HTR-8/SVneo (cell line): ENCODE measurements at places on chromosomes 7 and 10.

DNA sequence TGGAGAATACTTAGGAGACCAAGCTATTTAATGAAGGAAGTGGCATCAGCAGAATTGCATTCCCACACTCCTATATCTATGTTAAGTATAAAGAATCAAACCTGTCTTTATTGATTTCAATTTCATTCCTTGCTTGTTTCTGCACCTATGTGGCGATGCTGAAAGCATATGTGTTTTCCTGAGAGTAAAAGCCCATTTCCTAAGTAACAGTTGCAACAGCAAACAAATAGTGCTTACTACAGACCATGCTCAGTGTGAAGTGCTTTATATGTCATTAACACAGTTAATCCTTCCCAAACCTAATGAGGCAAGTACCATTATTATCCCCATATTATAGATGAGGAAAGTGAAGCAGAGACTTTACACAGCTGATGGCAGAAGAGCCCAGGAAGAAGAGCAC is 552.1 kb downstream of the PARD3 start:
- DNase-seq: no peak

DNA sequence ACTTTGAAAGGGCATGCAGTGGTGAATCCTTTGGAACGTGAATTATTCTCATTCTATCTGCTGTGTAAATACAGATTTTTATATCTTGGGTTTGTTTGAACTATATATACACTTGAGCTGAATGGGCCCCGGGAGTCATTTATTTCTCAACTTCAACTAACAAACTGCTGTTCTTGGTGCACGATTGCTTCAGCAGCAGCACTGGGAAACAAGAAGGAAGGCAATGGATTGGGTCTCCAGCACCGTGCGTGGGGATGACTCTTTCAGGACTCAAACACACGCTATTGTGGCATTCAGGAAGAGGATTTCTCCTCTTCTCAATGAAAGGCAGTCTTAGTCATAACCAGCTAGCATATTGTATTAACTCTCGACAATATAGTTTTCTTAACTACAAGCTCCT is 226.0 kb upstream of the NFE2L3 start:
- no peak for DNase-seq

GRCh38 chr7:46230990-46231305 is 309.9 kb upstream of the IGFBP3 start:
- no peak for DNase-seq

GRCh38 chr10:13661256-13661655 is 74.5 kb downstream of the PRPF18 start:
- no peak for DNase-seq

- no peak for DNase-seq
Observed at GRCh38 chr10:111007486-111007885, 69.3 kb upstream of the ADRA2A start.

GRCh38 chr7:90777465-90777864 is 181.3 kb downstream of the CDK14 start:
- DNase-seq: no peak

- no peak for DNase-seq
Observed at GRCh38 chr7:139673230-139673629, 104.6 kb downstream of the HIPK2 start.

GRCh38 chr10:46539596-46540411 is 16.7 kb downstream of the GPRIN2 start:
- DNase-seq: peak; percentile 77

- DNase-seq: no peak
Observed at GRCh38 chr7:140568021-140568813, 72.4 kb downstream of the DENND2A start.

DNA sequence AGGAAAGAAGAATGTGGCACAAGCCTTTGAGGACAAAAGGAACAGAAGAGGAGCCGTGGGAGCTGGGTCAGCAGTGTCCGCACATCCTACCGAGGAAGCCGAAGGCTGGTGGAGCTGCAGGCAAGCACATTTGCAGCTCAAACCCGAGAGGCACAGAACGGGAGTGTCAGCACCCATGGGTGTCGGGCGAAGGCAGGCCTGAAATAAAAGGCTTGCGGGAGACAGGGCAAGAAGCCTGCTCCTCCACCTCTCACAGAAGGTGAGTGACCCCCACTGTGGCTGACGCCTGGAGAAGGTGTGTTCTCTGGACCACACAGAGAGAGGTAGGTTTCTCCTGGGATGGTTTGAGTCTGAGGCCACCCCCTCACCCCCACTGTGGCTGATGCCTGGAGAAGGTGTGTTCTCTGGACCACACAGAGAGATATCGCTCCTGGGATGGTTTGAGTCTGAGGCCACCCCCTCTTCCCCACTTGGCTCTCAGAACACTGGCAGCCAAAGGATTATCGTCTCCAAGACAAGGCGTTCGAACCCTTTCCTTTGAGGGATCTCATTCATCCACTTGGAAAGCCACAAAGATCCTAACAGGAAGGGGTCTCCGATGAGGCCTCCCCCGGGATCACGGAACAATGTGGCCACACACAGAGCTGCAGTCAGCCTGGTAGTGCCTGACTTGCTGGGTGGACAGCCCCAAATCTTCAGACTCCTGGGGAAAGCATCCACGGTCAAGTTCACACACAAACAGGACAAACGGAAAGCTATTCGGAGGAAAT is 21.6 kb upstream of the GTPBP4 start:
- no peak for DNase-seq

GRCh38 chr10:110865809-110866482 is 5.8 kb upstream of the PDCD4 start:
- DNase-seq: no peak

- no peak for DNase-seq
Observed at GRCh38 chr7:2432910-2433712, 29.7 kb downstream of the CHST12 start.

DNA sequence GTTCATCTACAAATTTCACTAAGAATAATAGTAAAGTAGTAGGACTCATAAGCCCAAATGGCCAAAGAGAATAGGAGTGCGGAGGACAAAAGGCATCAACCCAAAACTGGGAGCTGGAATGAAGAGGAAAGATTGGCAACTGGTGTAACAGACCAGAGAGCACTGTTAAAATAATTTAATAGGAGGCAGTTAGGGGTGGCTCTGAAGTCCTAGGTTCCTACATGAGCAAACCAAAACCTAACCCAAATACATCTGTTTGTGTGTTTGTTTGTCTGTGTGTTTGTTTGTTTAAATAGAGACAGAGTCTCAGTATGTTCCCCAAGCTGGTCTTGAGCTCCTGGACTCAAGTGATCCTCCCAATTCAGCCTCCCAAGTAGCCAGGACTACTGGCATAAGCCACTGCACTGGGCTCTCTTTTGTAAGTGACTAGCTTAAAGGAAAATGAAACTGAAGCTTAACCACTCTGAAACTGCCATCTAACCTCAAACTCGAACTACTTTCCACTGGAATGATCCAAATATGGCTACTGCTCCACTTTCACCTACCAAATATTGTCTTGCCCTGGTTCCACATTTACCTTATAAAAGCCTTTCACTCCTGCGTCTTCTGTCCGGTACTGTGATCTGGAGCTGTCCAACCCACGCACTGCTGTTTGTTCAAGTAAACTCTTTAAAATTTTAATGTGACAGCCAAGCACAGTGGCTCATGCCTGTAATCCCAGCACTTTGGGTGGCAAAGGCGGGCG is 94.9 kb downstream of the AKR1D1 start:
- DNase-seq: no peak

- DNase-seq: no peak
Observed at GRCh38 chr7:133303372-133303771, 50.5 kb downstream of the EXOC4 start.

- DNase-seq: no peak
Observed at GRCh38 chr10:80473692-80474596, 19.8 kb downstream of the TSPAN14 start.

- peak; percentile 73 for DNase-seq
Observed at GRCh38 chr7:25950488-25951413, 201.2 kb upstream of the NFE2L3 start.

DNA sequence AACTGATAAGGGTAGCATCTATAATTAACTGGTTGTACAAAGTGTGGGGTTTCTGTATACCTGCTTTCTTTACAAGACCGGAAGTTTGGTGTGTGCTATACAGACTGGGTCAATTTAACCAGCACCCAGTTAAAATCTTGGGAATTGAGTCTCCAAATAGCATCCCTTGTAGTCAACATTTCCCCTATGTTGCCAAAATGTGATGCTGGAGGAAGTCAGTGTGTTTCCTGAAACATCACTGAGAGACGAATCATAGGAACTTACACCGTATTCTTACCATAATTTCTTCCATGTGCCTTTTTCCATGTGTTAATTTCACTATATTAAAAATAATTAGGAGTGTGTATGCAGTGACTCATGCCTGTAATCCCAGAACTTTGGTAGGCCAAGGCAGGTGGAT is 1.7 kb downstream of the AKR1C4 start:
- no peak for DNase-seq

GRCh38 chr7:23332910-23333612 is 33.9 kb downstream of the MALSU1 start:
- no peak for DNase-seq

DNA sequence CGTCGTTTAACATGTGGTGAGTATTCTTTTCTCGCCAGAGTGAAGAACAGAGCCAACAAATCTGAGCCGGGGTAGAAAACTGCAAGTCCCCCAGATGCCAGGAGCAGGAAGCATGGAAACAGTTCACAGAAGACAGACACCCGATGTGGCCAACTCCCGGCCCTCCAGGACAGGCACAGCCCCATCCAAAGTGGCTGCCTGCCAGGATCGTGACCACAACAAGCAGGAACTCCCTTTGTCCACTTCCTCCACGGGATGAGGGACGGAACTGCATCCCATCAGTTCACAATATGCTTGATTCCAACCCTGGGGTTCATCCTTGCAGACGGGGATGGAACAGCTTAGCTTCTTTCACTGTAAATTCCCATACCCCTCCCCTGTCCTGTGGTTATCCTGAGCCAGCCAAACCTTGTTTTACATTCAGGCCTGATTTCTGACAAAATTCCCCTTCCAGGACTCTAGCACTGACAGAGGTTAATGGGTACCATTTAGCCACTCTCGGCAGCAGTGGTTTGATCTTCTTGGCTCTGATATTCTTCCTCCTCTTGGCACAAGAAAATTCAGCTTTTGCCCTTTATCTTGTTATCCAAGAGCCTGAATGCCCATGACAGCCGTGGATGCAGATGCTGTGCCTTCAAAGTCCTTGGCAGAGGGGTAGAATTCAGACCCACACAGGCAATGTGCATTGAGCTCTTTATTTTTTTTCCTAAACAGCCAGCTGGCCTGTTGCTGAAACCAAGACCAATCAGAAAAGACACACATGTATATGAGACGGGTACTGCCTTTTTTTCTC is 105.5 kb upstream of the FAM204A start:
- no peak for DNase-seq

DNA sequence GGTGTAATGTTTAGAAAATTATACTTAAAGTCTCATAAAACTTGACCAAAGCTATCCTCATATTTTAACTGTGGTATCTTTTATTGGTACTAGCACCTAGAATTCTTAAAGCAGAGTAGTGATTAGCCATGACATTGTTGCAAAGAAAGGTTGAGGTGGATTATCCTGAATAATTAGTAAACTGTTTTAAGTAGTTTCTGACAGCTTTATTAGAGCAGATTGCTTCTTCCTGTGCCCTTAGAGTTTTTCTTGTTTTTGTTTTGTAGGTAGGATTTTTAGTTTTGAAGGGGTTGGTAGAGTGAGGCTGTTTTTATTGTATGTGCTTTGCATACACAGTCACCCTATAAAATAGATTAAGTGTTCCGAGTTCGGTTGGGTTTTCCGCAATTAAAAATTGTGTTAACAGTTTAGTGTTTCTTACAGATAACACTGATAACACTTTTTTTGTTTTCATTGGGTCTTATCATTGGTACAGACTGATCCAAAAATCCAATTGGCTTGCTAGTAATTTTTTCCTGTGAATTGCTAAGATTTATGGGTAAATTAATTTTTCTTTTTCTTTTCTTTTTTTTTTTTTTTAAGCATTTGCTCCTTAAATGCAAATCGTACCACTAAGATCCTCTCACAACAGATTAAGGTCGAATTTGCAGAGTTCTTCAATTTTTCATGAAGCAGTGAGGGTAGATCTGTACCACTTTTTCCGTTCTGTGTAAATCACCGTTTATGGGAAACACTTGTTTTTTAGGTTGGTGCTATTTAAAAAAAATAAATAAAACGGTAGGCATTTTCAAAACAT is 2.1 kb upstream of the PBLD start:
- DNase-seq: no peak

DNA sequence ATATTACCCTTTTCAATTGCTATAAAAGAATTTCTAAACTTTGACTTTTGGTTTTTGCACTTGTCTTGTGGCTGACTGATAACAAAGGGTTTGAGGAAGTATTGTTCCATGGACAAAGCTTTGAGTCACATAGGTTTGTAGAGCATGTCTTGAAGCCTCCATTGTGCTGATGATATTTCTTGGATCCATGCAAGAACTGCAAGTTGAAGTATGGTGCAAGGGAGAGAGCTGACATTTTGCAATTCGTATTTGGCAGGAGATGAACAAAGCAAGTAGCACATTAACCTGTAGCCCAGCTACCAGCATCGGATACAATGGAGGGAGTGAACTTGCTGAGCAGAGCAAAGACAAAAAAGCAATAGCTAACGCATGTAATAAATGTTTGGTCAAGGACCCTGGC is 23.4 kb downstream of the MGAM2 start:
- DNase-seq: no peak

GRCh38 chr10:49078433-49078832 is 36.9 kb downstream of the VSTM4 start:
- DNase-seq: no peak

- no peak for DNase-seq
Observed at GRCh38 chr7:146321301-146321700, 204.7 kb downstream of the CNTNAP2 start.

DNA sequence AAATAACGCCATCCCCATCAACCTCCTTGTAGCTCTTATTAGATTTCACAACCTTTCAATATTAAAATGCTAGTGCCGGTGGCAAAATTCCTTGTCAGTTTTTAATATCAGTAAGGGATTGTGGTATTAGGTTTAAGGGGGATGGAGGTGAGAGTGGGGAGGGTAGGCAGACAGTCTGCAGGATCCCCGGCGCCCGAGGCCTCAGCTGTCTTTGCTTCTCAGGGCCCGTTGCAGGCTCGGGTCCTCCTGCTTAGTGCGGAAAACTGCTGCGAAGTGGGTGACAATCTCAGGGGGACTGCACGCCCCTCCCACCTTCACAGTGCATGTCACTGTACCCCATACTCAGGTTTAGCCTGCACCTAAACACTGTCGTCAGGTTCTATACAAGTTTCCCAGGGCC is 274.3 kb upstream of the PODXL start:
- DNase-seq: no peak

DNA sequence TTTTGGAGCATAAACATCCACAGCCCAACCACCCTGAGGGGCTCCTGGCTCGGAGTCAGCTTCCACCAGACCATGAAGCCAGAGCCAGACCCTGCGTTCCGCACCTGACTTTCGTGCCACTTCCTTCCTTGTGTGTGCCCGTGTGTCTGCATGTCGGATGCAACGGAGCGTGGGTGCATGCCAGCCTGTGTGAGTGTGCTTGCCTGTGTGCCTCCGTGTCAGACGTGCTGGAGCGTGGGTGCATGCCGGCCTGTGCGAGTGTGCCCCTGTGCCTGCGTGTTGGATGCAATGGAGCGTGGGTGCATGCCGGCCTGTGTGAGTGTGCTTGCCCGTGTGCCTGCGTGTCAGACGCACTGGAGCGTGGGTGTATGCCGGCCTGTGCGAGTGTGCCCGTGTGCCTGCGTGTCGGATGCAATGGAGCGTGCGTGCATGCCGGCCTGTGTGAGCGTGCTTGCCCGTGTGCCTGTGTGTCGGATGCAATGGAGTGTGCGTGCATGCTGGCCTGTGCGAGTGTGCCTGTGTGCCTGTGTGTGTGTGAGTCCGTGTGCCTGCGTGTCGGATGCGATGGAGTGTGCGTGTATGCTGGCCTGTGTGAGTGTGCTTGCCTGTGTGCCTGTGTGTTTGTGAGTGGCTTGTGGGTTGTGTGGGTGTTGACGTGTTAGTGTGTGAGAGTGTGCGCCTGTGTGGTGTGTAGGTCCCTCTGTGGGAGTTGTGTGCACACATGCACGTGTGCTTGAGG is 28.1 kb upstream of the KNDC1 start:
- no peak for DNase-seq
